Right ventricle myocardium superior (tissue), 1 donor: ENCODE measurements at places on chromosomes 6 and 20. TPM values are rescaled to one million over a fixed set of nuclear protein-coding genes. Genes with fewer than 3 reads are reported as not detected.

SULF2 gene
- 32.0 TPM for total RNA-seq

VGLL2 gene
- not detected for total RNA-seq

RSPH3 gene
- total RNA-seq, result 9.5 TPM

PIGU gene
- total RNA-seq, result 10.9 TPM

GMEB2 gene
- total RNA-seq, result 5.5 TPM

TRIM31 gene
- total RNA-seq, result not detected

SYNDIG1 gene
- total RNA-seq, result 11.5 TPM

THBD gene
- total RNA-seq, result 11.8 TPM

- DNase-seq, result no peak
Measured at GRCh38 chr6:72651967-72652956, 30.4 kb downstream of the KCNQ5 start.

GRCh38 chr6:170150590-170150945, 140.3 kb downstream of the DLL1 start:
- no peak for DNase-seq

DNA sequence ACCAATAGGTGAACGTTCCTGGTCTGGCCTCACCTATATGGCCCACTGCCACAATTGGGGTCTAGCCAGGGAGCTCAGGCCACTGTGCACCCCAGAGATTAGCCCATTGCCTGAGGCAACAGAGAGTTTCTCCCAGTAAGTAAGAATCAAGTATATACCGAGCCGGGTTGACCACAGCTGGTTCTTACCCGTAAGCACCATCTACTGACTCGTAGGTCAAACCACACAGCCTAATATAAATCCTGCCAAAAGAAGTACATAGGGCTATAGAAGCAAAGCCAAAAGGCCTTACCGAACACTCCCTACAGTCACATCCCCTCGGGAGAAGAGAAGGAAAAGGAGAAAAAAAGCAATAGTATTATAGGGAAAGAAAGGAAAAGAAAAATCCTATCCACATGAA, 463.6 kb upstream of the GJE1 start:
- DNase-seq, result no peak

DNA sequence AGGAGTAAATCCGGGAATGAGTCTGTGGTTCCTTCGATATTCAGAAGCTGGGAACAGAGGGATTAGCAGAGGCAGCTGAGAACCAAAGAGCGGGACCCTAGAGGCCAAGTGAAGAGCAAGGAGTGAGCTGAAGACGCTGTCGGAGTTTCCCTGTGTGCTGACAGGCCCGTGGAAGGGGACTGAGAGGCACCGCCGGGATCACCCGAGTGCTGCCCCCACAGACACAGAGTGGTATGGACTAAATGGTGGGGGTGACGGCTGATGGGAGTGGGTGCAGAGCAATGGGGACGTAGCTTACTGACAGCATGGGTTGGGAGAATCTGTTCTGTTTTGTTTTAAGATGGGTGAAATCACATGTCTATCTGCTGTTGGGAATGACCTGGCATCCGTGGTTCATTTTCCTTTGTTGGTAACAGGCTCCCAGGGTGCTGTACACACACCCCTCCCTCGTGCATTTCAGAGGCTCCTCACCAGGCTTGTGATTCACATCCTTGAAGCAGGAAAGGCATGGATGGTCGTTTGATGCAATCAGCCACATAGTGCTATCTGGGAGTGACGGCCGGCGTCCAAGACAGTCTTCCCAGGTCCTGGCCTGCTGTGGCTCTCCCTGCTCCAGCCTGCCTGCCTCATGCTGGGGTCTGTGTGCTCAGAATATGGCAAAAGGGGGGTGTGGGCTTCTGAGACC, 97.4 kb downstream of the THBS2 start:
- DNase-seq, result no peak

GRCh38 chr6:20479526-20479925, 54.7 kb upstream of the CDKAL1 start:
- no peak for DNase-seq

GRCh38 chr6:152372945-152373344, 264.2 kb downstream of the SYNE1 start:
- DNase-seq, result no peak

GRCh38 chr6:42179945-42180313, 6.8 kb downstream of the GUCA1A start:
- DNase-seq, result no peak

- DNase-seq, result no peak
Measured at GRCh38 chr6:160801418-160801817, 99.4 kb downstream of the PLG start.

DNA sequence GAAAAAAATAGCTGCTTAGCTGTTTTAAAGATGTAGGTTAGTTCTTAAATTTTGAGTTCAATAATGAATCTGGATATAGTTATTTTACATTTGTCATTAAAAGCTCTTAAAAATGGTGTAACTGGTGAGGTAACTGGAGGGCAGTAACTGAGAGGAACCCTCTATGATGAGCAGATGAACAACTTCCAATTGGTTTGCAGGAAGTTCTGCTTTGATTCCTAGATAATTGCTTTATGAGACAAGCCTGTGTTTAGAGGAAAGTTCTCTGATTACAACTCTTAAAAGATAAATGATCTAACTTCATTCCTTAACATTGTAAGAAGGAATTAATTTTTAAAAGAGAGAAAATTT, 8.5 kb downstream of the MYLIP start:
- no peak for DNase-seq

GRCh38 chr6:22466665-22467245, 102.6 kb upstream of the HDGFL1 start:
- DNase-seq, result no peak

DNA sequence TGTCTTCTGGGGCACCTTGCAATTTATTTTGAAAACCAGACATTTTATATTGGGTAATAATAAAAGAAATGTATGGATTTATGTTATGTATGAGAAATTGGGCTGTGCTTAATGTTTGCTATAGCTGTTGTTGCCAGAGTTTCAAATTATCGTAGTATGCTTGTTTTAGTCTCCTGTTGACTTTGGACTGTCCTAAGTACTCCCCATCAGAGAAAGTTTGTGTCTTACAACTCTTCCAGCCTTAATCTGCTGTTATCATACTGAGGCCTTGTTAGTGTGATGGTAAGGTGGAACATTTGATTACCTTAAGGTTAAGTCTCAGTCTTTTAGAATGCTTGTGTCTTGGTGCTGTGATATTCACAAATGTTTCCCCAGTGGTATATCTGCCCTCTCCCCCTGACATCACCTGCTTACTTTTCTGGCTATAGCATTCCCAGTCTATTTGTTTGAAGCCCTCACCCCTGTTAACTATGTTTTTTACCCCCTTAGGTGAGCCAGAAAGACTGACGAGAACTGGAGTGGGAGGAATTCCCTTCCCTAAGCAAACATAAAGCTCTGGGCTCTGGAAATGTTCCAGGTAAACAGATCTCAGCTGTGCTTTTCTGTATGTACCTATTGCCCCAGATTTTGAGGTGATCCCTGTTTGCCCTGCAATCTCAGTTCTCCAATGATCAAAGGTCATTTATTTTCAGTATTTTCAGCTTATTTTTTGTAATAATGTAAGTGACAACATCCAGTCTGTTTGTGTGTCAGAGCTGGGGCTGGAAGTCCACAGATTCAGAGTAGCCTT, 581.1 kb upstream of the CITED2 start:
- DNase-seq, result no peak

DNA sequence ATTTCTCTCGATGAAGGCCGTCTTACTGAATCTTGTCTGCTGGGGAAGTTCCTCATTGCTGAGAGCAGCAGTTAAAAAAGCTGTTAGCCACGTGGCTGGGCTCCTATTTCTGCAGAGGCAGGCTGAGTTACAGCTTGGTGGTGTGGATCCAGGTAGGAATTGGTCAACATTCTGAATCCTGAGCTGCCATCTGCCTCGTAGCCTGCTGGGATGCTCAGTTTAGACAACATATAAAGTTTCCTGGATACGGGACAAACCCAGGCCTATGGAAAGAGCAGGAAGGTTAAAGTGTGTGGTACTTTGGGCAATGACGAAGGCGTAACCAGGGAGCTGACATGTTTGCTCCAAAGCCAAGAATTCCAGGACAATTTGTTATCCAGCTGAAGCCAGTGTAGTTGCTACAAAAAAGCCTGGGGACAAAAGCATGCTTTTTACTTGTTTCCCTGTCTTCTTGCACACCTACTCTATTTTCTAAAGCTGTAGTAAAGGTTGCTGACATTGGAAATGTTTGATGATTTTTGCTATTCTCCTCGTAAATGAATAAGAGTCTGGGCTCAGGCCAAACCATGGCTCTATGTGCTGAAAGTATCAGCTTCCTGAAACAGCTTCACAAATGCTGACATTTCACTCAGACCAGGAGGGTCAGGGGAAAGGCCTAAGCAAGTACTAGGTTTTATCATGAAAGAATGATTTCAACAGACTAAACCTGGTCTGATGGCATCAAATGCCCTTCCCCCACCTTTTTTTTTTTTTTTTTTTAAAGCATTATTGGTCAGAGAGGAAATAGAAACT, 12.4 kb upstream of the MYLK2 start:
- DNase-seq, result no peak

DNA sequence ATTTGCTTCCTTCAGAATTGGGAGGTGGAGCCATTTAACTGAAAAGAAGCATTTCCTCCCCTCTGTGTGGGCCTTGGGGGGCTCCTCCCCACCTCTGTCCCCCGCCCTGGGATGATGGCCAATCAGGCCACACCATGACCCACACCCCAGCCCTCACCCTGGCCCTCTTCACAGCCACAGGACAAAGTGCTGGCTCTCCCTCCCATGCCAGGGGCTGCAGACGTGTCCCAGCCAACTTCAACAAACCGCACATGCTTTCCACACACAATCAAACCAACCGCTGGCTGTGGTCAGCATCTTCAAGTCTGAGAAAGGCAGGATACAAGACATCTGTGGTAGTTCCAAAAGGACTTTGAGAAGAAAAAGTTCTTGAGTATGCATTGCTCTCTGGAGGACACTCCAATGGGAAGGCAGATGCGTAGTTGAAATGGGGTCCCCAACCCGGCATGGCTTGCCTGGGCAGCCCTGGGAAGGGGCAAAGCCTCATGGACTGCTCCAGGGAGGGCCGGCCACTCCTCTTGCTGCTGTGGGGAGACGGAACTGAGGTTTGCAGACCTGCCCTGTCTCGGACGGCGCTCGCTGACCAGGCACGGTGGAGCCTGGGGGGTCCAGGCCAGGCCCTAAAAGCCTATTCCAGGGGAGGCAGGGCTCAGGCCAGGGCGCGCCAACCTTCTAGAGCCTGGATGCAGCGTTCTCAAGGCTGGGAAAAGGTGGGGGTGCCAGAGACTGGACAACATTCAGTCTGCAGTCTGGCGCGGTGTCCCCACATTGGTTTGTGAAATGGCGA, 12.2 kb downstream of the TTLL2 start:
- no peak for DNase-seq

- peak; percentile 51 for DNase-seq
Measured at GRCh38 chr6:152206072-152206818, 398.8 kb downstream of the ESR1 start.

DNA sequence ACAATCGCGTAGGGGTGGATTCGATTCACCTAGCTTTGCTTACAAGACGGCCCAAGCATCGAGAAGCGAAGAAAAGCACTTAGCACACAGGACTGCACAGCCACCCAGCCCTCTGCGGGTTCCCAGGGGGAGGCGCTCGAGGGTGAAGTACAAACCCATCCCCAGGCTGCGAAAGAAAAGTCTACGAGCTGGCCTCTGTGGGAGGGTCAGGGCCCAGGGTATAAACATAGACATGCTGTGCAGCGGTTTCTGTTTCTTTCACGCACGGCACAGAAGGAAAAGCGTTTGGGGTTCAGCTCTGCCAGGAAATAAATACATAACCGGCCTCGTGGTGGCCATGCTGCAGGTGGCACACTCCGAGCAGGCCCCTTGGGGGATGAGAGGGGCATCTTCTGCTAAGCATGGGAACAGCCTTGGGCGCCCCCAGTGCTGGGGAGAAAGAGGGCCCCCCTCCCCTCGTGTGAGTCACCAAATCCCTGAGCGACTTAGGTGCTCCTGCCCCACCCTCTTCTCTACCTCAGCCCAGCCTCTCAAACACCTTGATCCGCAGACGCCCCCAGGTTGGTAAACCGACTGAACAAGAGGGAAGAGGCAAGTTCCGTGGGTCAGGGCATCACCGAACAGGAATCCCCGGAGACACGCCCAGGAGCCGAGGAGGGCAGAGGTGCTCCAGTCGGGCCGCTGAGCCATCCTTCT, 91.6 kb upstream of the RIPOR2 start:
- DNase-seq, result no peak

GRCh38 chr6:111880181-111880888, 7.1 kb upstream of the FYN start:
- no peak for DNase-seq

- DNase-seq, result no peak
Measured at GRCh38 chr6:145272246-145272645, 463.1 kb downstream of the EPM2A start.

DNA sequence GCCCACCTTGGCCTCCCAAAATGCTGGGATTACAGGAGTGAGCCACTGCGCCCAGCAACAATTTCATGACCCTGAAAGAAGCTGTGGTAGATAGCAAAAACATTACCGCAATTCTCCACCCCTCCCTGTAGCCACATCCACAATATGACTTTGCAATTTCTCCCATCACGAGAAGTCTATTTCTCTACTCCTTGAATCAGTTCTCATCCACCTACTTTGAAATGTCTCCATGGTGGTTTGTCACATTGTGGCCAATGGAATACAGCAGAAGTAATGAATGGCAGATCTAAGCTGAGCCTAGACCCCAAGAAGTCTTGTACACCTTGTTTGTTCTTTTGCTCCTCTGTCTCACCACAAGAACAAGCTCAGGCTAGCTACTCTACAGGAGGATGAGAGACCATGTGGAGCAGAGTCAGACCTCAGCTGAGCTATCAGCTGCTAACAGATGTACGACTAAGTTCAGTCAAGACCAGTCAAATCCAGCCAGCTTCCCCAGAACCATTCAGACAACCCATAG, 6.3 kb downstream of the OXT start:
- DNase-seq, result no peak
